ENCODE measurements at places on chromosomes 4 and X. TPM values are rescaled to one million over a fixed set of nuclear protein-coding genes. Genes with fewer than 3 reads are reported as not detected.

DNA sequence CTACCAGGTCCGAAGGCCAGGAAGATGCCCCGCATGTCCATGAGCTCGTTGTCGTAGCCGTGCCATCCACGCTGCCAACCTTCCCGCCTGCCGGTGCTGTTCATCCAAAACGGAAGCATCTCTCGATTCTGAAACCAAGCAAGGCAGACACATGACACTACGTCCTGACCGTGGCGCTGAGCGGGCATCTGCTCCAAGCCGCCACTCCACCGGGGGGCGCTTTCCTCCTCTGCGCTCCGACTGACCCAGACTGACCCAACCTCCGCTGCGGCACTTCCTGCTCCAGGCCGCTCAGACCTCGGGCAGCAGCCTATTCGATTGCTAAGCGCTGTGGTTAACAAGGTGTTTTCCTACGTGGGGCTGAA, 120.5 kb downstream of the ENPP6 start:
- H3K27me3 ChIP-seq: peaks cover 15% of the 10 kb centered on the region
- peak; percentile 75 for DNase-seq
- peak overlapping the region; percentile 70 for H3K4me3 ChIP-seq
- no peaks in the 10 kb centered on the region for H3K36me3 ChIP-seq

The MAGEA8 gene
- total RNA-seq: not detected

GRCh38 chr4:15729910-15730533, 27.2 kb downstream of the BST1 start:
- no peak overlapping the region for H3K4me3 ChIP-seq
- H3K36me3 ChIP-seq: peaks cover 4% of the 10 kb centered on the region
- no peak overlapping the region for H3K27ac ChIP-seq

DNA sequence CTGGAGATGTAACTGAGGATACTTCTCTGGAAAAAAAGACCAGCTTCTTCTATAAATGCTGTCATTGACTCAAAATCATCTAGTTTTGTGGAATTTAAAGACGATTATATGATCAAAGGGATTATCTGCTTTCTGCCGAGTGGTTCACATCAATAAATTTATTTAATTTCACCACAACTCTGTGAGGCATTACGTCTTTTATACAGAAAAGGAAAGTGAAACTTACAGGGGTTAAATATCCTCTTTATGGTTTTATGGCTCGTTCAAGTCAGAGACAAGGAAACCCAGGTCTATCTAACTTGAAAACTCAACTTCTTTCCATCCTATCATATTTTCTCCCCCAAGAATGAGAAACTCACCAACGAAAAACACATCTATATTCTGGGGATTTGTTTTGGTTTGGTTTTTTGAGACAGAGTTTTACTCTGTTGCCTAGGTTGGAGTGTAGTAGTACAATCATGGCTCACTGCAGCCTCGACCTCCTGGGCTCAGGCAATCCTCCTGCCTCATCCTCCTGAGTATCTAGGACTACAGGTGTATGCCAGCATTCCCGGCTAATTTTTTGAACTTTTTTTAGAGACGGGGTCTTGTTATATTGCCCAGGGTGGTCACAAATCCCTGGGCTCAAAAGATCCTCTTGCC, 377.9 kb upstream of the EMCN start:
- DNase-seq: no peak
- peaks cover 3% of the 10 kb centered on the region for H3K36me3 ChIP-seq
- H3K4me3 ChIP-seq: peak overlapping the region; percentile 83
- peak overlapping the region; percentile 59 for H3K27ac ChIP-seq
- peaks cover 2% of the 10 kb centered on the region for H3K27me3 ChIP-seq

DNA sequence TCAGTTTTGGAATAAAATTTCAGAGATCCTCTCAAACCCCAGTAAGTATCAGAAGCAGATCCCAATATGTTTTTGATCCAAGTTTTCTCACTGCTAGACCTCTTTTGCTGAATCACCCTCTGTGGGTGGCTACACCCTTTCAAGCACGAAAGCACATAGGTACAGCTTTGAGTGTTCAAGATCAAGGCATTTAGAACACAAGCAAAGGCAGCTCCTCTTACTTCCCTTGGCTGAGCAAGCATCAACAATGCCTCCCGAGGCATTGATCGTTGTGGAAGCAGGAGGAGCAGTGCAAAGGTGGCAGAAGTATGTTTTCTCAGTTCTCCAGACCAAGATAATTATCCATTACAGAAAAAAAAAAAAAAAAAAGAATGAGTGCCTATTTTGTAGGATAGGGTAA, 72.0 kb upstream of the TSPAN7 start:
- H3K36me3 ChIP-seq: no peaks in the 10 kb centered on the region
- no peak overlapping the region for H3K4me3 ChIP-seq
- no peaks in the 10 kb centered on the region for H3K27me3 ChIP-seq
- H3K4me1 ChIP-seq: no peaks in the 10 kb centered on the region
- no peak overlapping the region for H3K27ac ChIP-seq
- DNase-seq: no peak

DNA sequence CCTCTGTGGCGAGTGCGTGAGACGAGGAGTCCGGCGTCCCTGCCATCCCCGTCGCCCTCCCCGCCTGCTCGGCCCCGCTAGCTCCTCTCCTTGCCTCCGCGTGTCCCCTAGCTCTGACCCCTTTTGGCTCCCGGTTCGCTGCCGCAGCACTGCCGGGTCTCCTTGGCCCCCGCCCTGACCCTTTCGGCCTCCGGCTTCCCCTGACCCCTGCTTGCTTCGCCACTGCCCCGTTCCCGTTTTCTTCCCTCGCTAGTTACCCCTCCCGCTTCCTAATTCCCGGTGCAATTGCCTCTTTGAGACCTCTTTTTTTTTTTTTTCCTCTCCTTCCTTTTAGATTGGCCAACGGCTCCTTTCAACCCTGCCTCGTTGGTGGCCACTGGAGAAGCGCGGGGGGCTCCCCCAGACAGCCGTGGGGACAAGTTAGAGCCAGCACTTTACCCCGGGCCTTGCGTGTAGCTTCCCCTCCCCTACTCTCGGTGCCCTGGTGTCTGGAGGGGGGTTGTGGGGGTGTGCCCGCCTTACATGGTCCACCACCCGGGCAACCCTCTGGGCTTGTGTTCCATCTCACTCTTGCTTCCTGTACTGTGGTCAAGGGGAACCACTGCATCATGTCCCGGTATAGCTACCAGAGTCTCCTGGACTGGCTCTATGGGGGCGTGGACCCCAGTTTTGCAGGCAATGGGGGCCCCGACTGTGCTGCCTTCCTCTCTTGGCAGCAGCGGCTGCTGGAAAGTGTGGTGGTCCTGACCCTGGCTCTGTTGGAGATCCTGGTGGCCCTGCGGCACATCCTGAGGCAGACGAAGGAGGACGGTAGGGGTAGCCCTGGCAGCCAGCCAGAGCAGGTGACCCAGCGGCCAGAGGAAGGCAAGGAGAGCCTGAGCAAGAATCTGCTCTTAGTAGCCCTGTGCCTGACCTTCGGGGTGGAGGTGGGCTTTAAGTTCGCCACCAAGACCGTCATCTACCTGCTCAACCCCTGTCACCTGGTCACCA, 548 bp downstream of the TMEM164 start:
- peak; percentile 61 for DNase-seq
- H3K27ac ChIP-seq: peak overlapping the region; percentile 90
- peaks cover 11% of the 10 kb centered on the region for H3K36me3 ChIP-seq
- H3K4me1 ChIP-seq: peaks cover 26% of the 10 kb centered on the region
- H3K4me3 ChIP-seq: peak overlapping the region; percentile 88

The TLL1 gene
- not detected for total RNA-seq

DNA sequence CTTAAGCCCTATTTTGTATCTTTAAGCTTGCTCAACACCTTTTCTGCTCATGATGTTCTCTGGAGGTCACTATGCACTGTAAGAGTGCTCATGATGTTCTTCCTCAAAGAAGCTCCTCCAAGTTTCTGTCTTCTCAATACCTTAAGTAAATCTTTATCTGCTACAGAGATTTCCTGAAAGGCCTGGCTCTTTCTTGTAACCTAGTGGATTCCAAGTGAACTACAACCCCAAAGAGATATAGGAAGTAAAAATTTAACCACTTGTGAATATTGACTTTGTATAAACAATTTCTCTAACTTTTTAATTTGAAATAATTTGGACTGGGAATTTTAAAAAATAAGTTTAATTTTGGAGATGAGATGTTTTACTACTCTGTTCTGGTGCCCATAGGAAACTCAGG, 39.3 kb upstream of the XK start:
- no peak overlapping the region for H3K4me3 ChIP-seq
- no peaks in the 10 kb centered on the region for H3K27me3 ChIP-seq
- no peaks in the 10 kb centered on the region for H3K36me3 ChIP-seq
- DNase-seq: no peak
- no peaks in the 10 kb centered on the region for H3K4me1 ChIP-seq

DNA sequence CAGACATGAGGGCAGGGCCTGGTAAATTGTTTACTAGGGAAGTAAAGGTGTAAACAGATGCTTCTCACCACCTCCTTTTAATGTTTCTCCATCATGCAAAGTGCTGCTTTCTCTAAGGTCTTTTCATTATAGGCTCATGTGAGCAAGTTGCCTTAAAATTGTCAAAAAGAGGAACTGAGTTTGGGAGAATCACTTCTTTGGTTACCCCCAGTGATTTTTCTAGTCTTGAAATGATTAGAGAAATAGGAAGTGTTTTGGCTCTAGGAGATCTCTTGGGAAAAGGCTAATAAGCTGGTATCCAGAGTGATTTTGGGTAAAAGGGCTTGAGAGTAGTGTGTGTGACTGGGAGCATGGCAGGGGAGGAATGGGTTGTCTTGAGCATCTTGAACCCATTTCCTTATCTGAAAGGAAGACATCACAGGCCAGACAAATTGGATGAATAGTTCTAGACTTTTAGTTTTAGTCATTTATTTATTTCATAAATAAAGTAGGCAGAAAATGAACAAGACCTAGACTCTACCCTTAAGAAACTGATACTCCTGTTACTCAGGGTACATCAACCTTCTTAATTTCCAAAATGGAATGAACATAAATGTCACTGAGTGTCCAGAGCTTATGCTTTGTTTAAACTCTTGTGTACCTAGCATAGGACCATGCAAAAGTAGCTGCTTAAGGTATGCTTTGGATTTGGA, 14.2 kb downstream of the GRPR start:
- no peak for DNase-seq
- no peak overlapping the region for H3K27ac ChIP-seq
- H3K4me1 ChIP-seq: no peaks in the 10 kb centered on the region
- no peaks in the 10 kb centered on the region for H3K36me3 ChIP-seq
- H3K27me3 ChIP-seq: peaks cover 13% of the 10 kb centered on the region

GRCh38 chrX:132023896-132024386, 839 bp downstream of the STK26 start:
- H3K4me1 ChIP-seq: peaks cover 22% of the 10 kb centered on the region
- peak; percentile 87 for DNase-seq
- peaks cover 17% of the 10 kb centered on the region for H3K36me3 ChIP-seq
- H3K4me3 ChIP-seq: peak overlapping the region; percentile 95
- peak overlapping the region; percentile 95 for H3K27ac ChIP-seq

The PAGE1 gene
- not detected for total RNA-seq

DNA sequence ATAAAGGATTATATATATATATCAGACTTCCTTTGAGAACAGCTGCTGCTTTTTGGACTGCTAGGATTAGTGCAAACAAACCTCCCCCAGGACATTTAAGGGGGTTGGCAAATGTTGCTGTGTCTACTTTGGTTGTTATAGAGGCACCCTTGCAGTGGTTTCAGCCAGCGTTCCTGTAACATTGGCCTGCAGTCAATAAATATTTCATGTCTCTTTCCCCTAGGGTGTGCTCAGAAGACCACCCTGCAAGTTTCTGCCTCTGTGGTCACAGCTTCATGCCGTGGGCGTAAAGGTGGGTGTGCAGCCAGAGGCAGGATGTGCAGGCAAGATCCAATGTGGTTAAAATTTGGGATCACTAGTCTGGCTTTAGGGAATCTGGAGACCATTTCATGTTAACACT, 28.9 kb downstream of the FGF5 start:
- H3K4me3 ChIP-seq: no peak overlapping the region
- peaks cover 6% of the 10 kb centered on the region for H3K27me3 ChIP-seq
- no peaks in the 10 kb centered on the region for H3K36me3 ChIP-seq
- H3K4me1 ChIP-seq: no peaks in the 10 kb centered on the region

Data from activated CD4-positive, alpha-beta T cell treated with anti-CD3 and anti-CD28 coated beads, Interleukin-2, amount 10 ng/mL, durations not matched to agents 24 days and 14 days (primary cell).